Stimulated activated CD4-positive, alpha-beta T cell treated with anti-CD3 and anti-CD28 coated beads, TNF-alpha, amount 100 ng/mL, for 48 hours (primary cell): ENCODE measurements at places on chromosomes 12 and 14.

GRCh38 chr12:92162079-92162478, 16.4 kb upstream of the BTG1 start:
- DNase-seq: no peak

- DNase-seq: no peak
These were observed 6.2 kb downstream of the SIX1 start for GRCh38 chr14:60643141-60643462.

- no peak for DNase-seq
These were observed 995 bp upstream of the HSP90B1 start for GRCh38 chr12:103929046-103929783.

DNA sequence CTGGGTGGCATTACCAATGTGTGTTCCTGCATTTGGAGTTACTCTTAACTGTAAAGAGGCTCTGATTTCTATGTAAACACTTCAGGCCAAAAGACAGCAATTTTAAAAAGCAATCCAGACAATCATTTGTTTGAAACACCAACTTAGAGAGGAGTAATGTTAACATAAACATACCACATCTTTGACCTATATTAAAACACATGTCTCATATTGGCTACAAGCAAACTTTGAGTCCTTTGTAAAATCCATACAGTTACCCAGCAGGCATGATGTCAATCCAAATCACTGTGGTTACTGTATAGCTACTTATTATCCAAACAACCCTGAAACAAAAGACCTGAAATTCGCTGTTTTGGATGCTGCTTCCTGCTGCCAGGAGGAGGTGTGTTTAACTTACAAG, 7.5 kb upstream of the G2E3 start:
- no peak for DNase-seq

DNA sequence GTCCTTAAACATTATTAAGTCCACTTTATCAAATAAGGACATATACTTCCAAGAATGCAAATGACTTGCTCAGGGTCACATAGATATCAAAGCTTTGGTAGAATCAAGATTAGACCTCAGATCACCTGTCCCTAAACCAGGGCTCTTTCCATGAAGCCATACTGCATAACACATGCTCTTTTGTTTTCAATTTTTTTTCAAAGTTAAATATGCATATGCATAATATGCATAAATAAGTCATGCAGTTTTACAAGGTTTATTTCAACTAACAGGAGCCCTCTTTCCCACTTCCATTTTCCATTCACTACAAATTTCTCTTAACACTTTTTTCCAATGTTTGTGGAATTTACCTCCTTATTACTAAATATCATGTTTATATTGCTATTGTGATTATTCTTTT, 53.1 kb downstream of the SIX1 start:
- no peak for DNase-seq

DNA sequence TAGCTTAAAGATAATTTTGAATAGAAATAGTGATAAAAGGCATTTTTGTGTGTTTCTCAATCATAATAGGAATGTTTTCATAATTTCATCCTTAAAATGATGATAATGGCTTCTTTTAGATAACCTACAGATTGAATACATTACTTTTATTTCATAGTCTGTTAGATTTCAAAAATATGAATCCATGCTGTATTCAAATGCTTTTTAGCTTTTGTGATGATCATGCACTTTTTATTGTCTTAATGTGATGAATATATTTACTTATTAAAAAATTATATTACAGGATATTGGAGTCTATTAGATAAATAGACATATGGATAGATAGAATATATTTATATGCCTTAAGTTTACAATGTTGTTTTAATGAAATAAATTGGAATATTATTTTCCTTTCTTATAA, 886.8 kb upstream of the NOVA1 start:
- no peak for DNase-seq
